ENCODE measurements at places on chromosomes 3 and 15.
A peak's percentile ranks its signal among the peaks of the same experiment; 100 is the strongest.

GRCh38 chr15:88348579-88349230, 92.2 kb upstream of the NTRK3 start:
- no peak overlapping the region for H3K4me3 ChIP-seq
- no peaks in the 10 kb centered on the region for H3K4me1 ChIP-seq
- no peaks in the 10 kb centered on the region for H3K36me3 ChIP-seq
- no peaks in the 10 kb centered on the region for H3K27me3 ChIP-seq
- no peak overlapping the region for H3K27ac ChIP-seq

GRCh38 chr15:35000511-35000910, 12.4 kb upstream of the ZNF770 start:
- H3K36me3 ChIP-seq, result no peaks in the 10 kb centered on the region
- DNase-seq, result peak; percentile 38
- no peak overlapping the region for H3K27ac ChIP-seq
- peaks cover 6% of the 10 kb centered on the region for H3K4me1 ChIP-seq
- H3K4me3 ChIP-seq, result no peak overlapping the region
- no peaks in the 10 kb centered on the region for H3K27me3 ChIP-seq

GRCh38 chr3:119779731-119780383, 2.0 kb upstream of the NR1I2 start:
- H3K27me3 ChIP-seq, result no peaks in the 10 kb centered on the region
- no peak overlapping the region for H3K27ac ChIP-seq
- no peaks in the 10 kb centered on the region for H3K36me3 ChIP-seq
- no peak overlapping the region for H3K4me3 ChIP-seq
- no peaks in the 10 kb centered on the region for H3K4me1 ChIP-seq

DNA sequence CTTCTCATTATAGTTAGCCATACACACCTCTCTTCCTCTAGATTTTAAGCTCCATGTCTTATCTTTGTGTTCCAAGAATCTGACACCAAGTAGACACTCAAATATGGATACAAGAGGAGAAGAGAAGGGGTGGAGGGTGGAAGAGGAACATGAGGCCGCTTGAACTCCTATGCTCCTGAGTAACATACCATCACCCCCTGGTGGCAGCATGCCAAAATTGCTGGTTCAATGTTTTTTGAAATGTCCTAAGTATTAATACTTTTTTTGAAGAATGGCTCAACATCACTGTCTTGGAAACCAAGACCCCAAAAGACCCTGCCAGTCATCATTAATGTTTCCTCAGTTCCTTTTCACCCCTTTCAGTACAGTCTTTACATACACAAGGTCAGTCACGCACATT, 71.8 kb upstream of the HACD2 start:
- H3K4me3 ChIP-seq, result no peak overlapping the region
- H3K27ac ChIP-seq, result no peak overlapping the region
- peaks cover 10% of the 10 kb centered on the region for H3K4me1 ChIP-seq
- no peaks in the 10 kb centered on the region for H3K36me3 ChIP-seq
- H3K27me3 ChIP-seq, result no peaks in the 10 kb centered on the region

DNA sequence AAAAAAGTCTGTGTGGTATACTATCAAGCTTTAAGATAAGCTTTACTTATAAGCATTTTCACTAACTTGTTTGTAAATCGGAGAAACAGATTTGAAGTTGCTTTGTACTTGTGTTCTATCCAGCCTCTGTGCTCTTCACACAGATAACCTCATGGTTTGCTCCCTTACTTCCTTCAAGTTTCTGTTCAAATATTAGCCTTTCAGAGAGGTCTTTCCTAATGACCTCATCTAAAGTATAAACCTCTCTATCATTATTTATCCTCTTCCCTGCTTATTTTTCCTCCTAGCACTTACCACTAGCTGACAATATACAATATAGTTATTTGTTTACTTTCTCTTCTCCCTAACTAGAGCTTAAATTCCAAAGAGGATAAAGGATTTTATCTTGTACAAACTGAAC, 180.0 kb downstream of the CBLB start:
- H3K36me3 ChIP-seq, result no peaks in the 10 kb centered on the region
- H3K27me3 ChIP-seq, result no peaks in the 10 kb centered on the region

DNA sequence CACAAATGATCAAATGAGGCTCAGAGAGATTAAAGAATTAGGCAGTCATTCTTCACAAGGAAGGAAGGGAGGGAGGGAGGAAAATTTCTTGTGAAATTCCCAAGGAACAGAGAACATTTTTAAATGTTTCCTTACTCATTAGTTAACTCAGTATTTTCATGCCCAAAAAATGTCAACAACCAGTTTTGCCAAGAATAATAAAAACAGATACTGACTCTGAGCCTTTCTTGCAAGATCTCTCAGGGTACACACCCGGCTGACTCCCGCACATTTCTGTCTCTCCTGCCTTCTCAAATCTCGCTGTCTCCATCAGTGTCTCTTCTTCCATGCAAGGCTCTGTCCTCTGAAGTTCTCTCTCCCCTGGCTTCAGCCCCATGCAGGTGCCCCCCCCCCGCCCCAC, 265.9 kb downstream of the TJP1 start:
- no peaks in the 10 kb centered on the region for H3K36me3 ChIP-seq
- DNase-seq, result no peak
- no peak overlapping the region for H3K4me3 ChIP-seq
- no peak overlapping the region for H3K27ac ChIP-seq
- H3K4me1 ChIP-seq, result no peaks in the 10 kb centered on the region
- no peaks in the 10 kb centered on the region for H3K27me3 ChIP-seq

GRCh38 chr3:63809607-63810006, 9.5 kb upstream of the C3orf49 start:
- H3K4me3 ChIP-seq, result no peak overlapping the region
- H3K4me1 ChIP-seq, result no peaks in the 10 kb centered on the region
- DNase-seq, result no peak
- no peak overlapping the region for H3K27ac ChIP-seq
- no peaks in the 10 kb centered on the region for H3K27me3 ChIP-seq

Measured in pancreas (tissue), 10 donors.